Immature natural killer cell (primary cell): ENCODE measurements at places on chromosomes 12 and 14. TPM values are rescaled to one million over a fixed set of nuclear protein-coding genes. Genes with fewer than 3 reads are reported as not detected.

Gene LYZ
- polyA plus RNA-seq: 17.8 TPM

Gene TSHR
- not detected for polyA plus RNA-seq

Gene GDF11
- 0.64 TPM for polyA plus RNA-seq

Gene WNT1
- polyA plus RNA-seq: 1.2 TPM

Gene WSCD2
- not detected for polyA plus RNA-seq

DNA sequence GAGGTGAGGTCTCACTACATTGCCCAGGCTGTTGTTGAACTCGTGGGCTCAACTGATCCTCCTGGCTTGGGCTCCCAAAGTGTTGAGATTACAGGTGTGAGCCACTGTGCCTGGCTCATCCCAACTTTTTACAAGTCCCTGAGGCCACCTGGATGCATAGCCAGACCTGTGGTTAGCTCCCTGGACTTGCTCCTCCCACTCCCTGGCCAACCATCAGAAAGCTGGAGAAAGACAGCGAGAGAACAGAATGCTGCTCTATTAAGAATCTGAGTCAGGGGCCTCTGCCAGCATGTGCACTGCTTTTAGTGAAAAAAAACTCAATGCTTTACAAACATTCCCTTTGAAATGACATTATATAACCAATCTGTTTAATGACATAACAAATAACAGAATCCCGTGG, 78.2 kb downstream of the RBM19 start:
- no peak for DNase-seq

DNA sequence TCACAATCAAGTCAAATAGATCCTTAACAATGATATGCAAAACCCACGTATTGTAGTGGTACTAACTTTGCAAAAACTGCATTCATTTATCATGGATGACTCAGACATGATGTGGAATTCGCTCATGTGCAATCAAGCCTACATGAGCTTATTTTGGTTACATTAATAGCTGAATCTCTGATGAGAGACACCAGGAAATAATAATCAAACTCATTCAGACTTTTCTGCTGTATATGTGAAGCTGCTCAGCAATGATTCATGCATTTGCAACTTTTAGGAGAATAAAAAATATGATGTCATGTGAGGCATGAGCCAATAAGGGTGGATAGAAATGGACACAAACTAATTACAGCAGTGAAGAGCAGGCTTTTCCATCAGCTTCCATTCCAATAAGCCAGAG, 1075.8 kb upstream of the TMEM132C start:
- no peak for DNase-seq

- DNase-seq: no peak
Observed at GRCh38 chr12:38053113-38053512, 263.5 kb upstream of the ALG10B start.

DNA sequence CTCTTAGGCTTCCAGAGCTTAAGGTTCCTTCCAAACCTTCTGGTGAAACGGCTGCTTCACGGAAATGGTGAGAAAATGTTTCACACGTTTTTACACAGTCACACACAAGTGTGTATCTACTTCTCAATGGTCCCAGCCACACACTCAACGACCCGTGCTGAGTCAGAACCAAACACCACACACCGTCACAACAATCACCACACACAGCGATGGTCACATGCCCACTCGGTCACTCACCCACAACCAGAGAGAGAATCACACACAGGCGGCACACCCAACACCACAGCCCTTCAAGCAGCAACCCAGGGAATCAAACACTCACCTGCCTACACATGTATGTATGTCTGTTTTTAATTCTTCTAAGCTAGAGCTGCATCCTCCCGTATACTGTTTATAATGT, 12.6 kb upstream of the PLEKHD1 start:
- no peak for DNase-seq

GRCh38 chr12:105315130-105315529, 15.4 kb upstream of the C12orf75 start:
- no peak for DNase-seq

GRCh38 chr14:54554401-54554800, 12.5 kb upstream of the SAMD4A start:
- DNase-seq: no peak

DNA sequence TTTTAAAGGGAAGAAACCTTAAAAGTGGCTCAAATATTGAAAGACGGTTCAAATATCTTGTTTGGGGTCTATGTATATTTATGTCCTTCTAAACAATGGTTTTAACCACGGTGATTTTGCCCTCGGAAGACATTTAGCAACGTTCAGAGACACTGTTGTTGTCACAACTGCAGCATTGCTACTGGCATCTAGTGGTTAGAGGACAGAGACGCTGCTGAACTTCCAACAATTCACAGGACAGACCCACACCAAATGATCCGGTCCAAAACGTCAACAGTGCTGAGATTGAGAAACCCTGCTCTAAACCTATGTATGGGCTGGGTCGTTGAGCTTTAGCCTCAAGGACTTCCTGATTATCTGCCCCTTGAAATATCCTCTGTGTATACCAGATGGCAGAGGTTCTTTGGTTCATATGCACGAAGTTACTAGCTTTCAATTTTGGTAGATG, 1.7 kb downstream of the ANGEL1 start:
- peak; percentile 25 for DNase-seq

DNA sequence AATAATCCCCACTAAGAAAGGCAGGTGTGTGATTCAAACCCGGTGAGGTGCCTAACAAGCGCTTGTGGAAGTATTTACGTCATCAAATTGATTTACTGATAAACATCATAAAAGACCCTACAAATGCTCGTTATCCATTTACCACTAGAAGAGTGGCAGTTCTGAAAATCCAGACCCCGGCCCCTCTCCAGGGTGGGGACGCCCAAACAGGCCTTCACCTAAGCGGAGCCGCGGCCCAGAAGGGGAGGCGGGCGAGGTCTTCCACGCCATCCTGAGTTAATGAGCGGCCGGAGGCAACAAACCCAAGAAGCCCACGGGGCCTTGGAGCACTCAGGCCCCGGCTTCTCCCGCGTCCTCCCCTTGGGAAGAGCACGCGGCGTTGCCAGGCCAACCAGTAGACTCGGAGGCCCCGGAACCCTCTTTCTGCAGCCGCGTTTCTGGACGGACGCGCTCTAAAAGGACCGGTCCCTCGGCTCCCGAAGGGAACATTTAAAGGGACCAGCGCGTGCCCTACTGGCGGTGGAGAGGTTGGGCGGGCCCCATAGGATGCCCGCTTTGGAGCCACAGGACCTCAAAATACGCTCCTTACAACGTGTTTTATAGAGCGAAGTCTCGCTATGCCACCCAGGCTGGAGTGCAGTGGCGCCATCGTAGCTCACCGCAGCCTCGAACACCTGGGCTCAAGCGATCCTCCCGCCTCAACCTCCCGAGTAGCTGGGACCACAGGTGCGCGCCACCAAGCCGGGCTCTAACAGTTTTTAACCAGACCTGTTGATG, 3.5 kb downstream of the PTPN21 start:
- no peak for DNase-seq

DNA sequence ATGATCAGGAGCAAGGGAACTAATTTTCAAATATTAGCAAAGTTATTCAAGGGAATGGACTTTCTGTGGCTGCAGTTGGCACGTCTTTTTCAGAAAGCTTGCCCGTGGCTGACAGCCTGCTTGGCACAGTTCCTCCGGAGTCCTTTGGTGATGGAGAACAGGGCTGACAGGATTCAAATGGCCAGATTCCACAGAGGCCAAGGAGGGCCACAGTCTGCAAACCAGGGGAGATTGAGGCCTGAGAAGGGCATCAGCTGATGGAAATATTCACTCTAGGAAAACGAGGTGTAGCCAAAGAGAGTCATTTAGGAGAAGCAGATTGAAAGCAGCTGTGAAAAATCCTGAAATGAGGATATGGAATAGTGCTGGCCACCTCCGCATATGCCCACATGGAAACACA, 178.3 kb downstream of the EMP1 start:
- no peak for DNase-seq

DNA sequence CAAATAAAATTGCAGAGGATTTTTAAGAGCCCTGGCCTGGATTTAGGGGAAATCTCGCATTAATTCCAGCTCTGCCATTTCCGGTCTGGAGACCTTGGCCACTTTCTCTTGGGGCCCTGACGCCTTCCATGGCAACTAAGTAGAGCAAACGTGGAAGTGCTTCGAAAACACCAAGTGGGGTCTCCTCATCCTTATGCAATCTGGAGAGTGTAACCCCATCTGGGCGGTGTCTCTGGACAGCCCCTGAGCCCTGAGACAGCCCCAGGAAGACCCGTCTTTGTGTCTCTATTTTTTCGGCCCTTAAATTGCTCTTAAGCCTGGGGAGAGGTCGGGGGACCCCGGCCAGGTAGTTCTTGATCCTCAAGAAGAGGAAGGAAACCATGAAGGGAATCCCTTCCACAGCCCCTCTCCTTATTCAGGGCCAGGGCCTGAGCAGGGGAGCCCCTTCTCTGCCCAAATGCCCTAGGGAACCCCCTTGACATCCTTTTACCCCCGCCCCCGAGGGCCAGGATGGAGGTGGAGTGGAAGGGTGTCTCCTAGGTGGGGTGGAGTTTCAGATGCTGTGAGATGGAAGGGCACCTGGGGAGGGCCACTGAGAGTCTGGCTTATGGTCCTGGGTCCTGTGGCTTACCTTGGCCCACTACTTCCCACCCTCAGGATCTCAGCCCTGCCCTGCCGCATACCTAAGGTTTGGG, 17.6 kb upstream of the NR4A1 start:
- DNase-seq: no peak

DNA sequence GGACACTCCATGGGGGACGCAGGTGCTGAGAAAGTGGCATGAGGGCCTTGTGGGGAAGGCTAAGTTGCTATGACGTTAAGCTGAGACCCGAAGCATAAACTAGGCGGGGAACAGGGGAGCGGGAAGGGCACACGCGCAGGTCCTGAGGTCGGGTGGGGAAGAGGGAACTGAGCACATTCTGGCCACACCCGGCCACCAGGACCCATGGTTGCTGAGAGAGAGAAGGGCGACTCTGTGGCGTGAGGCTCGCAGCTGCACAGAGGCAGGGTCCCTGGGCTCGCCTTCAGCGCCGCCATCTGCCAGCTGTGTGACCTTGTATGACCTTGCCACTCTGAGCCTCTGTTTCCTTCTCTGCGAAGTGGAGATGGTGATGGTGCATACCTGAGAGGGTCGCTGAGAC, 182.5 kb downstream of the PHETA1 start:
- DNase-seq: no peak

DNA sequence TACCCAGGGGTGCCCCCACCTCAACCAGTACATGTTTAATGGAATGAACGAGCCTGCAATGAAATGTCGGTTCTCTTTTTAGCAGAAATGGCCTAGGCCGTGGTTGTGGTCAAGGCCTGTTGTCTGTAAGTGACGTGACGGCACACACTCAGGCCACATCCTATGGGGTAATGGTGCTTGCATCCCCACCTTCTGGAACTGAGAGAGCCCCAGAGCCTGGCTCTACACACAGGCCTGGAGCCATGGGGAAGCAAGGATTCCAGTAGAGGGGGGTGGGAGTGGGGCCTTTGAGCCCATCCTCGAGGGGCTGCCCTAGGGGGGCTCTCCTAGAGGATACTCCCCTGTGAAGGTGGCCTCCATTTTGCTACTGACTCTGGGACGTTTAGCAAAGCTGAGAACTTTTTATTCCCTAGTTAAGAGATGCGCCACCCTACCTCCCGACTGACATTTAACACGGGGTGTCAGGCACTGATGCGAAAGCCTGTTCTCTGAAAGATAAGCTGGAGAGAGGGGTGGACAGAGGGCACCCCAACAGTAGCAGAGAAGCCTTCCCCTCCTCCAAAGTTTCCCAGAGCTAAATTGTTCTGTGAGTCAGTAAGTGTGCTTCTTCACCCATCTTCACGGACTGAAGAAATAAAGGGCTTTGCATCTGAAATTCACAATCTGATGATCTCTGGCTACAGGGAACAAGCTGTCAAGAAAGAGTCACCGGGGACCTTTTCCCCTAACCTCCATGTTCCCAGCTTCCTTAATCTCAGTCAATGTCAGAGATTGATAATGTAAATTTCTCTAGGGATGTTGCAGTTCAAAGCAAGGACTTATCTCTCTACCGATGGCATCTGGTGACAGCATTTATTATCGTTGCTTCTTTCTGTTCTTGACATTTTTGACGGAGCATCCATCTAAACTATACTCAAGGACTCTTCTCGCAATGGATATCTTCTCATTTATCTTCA, 6.8 kb downstream of the RIN3 start:
- peak; percentile 83 for DNase-seq

GRCh38 chr12:120902846-120903411, 1.2 kb downstream of the SPPL3 start:
- no peak for DNase-seq

GRCh38 chr12:131458048-131458374, 252.9 kb upstream of the SFSWAP start:
- DNase-seq: no peak

DNA sequence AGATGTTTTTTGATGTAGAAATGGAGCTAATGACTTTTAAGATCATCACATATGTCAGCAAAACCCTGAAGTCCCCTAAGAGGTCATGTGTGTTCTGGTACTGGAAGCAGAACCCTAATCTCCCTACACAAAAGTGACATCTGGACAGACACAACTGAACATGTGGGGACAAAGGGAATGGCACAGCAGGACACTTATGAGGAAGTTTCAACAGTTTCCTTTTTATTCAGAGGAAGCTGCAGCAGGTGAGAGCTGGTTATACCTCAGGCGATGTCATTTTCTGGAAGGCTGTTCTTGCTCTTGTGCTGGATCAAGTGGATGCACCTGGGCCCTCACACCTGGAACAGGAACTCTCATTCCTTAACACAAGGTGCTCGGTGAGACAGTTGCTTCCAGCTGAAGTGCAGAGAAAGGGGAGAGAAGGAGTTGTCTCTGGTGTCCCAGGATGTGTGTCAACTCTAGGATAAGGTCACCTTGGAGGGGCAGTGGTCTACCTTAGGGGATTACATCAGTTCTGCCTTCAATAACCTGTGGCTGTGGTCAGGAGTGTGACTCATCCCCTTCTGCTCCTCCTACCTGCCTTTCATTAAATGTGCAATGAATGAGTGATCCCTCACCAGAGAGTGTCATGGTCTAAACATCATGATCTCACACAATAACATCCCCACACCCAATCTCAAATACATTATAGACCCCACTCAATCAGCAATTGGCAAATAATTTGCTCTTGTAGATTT, 463.4 kb downstream of the TMEM121 start:
- no peak for DNase-seq

DNA sequence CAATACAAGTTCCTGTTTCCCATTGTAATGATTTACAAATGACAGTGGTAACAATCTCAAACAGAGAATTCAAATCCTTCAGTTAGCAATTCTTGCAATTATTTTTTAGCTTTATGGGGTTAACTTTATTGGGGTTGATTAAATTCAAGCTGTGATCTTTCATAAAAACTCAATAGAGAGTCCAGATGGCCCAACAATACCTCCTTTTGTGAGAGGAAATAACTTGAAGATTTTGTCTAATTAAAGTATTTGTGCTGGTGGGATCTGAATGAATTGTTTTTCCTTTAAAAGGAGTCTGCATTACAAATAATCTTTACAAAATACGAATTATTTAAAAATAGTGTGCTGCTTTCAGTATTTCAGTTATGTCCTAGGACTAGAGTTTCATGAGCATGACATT, 4.4 kb upstream of the ARHGAP5 start:
- no peak for DNase-seq

GRCh38 chr14:50667684-50667995, 466 bp downstream of the SAV1 start:
- no peak for DNase-seq

- no peak for DNase-seq
Observed at GRCh38 chr14:68666899-68667298, 126.0 kb downstream of the ZFP36L1 start.

GRCh38 chr12:91133871-91134270, 22.6 kb upstream of the LUM start:
- DNase-seq: no peak
